ENCODE measurements at places on chromosomes 5 and 9.

DNA sequence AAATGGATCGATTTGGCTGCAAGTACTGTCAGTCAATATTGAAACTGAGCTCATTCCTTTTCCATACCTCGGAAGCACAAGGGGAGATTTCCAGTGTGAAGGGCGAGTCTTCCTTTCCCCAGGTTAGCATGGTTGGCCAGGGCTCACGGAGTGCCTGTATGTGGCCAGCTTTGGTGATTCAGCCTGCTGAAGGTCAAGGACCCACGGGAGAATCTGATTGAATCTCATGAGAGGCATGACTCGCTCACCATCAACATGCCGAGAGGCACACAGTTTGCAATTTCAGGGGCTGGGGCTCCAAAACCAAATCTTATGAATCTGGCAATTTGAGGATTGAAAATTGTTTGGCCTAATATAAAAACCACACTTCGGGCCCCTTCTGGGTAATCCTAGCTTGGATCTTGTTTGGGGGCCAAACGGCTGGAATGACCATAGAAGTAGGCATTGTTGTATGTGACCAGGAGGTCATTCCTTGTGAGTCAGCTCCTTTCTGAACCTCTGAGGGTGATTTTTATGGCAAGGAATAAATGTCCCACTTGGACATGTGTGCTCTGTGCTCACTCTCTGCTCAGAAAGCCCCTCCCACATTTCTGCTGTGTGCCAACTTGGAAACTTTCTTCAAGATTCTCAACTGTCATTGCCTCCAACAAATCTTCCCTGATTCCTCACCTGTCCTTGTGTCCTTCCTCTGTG is 69.8 kb downstream of the DOCK2 start:
- no peak for DNase-seq

DNA sequence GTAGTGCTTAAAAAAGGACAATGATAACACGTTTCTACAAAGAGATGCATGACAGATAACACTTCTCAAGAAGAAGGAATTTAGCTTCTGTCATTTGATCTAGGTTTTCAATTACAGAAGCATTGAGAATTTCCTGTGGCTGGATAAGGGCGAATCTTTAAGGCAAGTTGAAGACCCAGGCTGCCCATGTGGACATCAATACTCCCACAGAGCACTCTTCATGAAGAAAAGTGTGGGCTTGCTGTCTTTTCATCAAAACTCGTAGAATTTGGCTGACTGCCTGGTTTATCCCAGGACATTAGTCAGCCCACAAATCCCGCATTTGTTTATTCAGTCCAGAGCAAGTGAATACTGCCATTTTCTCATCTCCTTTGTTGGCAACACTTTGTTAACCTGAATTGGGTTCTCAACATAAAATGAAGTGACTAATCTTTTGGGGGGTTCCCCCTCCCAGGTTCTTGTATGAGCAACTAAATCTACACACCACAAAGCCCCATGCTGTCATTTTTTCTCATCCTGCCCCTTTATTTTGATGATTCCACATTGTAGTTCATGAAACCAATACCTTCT is 43.4 kb upstream of the CDKN2B start:
- no peak for DNase-seq

DNA sequence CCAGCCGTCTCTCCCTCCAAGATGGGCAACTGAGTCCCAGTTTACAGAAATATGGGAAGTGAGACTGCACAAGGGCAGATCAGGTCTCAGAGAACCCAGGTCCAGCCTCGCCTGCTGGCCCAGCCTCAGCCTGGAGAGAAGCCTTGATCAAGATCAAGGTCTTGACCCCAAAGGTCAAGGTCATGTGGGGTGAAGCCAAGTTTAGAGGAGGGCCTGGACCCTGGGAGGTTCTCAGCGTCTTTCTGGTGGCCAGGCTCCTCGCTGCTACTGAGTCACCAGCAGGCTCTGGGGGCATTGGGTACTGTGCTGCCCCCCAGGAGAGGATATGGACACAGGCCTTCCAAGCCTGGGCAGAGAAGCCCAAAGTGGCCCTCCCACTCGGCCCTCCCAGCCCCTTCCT is 8.8 kb downstream of the IPPK start:
- no peak for DNase-seq

GRCh38 chr5:180533845-180534244 is 39.7 kb downstream of the CNOT6 start:
- DNase-seq = no peak

- no peak for DNase-seq
Measured at GRCh38 chr9:95103871-95104580, 213.5 kb downstream of the FANCC start.

DNA sequence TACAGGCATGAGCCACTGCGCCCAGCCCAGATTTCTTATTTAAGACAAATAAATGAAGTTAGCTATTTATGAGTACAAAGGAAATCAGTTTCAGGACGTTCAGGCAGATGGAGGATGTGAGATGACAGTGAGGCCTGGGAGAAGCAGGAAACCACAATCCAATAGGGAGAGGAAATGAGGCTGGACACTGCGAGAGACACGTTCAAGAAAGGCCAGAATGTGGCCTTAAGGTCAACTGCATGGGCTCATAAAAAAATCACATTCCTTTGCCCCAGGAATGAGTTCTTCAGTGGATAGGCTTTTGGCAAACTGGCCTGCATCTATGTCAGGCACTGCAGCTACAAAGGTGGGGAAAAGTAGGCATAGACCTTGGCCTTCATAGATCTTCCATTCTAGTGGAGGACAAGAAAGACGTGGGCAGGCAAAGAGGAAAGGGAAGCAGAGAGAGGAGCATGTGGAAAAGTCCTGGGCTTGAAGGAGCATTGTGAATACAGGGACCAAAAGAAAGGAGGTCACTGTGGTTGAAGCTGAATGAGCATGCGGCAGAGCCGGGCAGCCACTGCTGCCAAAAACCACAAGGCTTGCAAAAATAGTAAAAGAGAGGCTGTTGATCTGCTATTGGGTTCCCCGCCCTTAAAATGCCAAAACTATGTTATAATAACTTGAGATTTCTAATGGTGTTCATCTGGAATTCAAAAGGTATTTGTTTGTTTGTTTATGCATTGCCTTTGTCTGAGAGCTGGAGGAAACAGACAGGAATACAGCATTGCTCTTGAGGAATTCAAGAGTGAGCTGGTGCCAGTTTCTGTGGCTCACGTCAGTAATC is 133.0 kb downstream of the GNA14 start:
- no peak for DNase-seq

DNA sequence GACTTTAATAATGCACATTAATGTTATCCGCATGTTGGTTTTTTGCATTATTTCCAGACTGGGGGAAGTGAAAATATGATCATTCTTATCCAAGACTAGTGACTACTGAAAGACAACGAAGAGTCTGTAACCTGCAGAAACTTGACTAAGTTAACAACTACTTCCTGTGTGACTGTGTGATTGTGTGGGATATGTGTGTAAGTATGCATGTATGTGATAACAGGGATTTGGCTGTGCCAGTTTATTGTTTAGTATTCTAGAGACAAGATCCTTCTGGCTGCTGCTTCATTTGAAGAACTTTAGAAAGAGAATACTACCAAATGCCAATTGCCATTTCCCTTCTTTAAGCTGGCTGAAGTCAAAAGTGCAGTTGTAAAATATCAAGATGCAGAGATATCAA is 375.7 kb upstream of the PRR16 start:
- DNase-seq = no peak

DNA sequence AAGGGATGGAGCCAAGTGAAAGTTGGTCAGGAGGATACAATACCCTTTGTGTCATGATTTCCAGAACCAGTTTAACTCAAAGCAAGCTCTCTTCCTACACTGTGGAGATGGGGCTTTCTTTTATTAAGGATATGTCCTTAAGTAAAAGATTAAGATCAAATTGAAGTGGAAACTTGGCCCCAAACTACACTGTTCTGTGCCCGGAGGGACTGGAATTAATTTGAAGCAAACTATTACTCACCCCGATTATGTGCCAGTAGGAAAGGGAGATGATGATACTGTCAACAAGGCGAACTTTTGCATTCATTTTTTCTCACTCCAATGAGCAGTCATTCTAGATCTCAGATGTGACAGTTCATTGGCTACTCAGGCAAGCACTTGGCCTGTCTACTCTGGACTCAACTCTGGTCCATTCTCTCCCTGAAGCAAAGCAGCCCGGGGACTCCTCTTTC is 186.7 kb downstream of the NTRK2 start:
- DNase-seq = no peak

GRCh38 chr9:121088576-121088975 is 13.8 kb downstream of the CNTRL start:
- DNase-seq = no peak

GRCh38 chr9:77731008-77731698 is 83.0 kb upstream of the GNA14 start:
- no peak for DNase-seq

DNA sequence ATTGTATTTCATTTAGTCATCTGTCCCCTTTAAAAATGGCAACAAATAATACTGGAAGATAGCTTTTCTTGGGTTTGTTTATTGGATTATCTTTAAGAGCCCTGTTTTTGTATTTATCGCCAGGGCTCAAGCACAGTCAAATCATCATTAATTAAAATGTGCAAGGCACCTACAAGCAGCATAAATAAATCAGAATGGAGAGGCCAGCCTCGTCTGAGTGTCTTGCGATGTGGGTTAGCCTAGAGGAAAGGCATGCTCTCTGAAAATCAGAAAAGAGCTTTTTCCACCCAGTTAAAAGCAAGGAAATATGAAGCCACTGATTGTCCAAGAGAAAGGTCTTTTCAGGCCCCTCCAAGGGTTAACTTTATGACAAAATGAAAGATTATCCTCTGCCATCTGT is 31.8 kb downstream of the ZFAND5 start:
- no peak for DNase-seq

DNA sequence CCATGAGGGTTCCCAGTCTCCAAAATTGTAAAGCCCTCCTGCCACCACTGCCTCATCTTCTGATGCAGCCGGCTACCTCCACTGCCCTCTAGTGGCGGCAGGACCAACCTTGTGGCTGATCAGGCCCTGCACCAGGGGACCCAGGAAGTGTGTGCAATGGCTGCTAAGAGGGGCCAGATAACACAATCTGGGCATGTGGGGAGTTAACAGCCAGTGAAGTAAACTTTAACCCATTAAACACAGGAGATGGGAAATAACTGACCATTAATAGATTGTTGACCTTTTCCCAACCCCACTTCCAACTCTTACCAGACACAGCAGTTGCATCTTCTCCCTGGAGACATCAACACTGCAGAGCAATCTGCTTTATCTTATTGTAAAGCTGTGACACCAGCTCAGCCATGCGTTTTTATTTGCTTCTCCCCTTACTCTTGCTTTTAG is 63.3 kb downstream of the FREM1 start:
- peak; percentile 50 for DNase-seq

DNA sequence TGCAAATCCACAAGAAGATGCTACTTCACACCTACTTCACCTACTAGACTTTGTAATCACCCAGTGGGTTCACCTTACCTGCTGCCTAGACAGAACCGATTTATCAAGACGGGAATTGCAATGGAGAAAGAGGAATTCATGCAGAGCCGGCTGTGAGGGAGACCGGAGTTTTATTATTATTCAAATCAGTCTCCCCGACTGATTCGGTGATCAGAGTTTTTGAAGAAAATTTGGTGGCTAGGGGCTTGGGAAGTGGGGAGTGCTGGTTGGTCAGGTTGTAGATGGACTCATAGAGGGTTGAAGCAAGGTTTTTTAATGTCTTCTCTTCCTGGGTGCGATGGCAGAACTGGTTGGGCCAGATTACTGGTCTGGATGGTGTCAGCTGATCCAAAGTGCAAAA is 23.4 kb downstream of the SFXN1 start:
- DNase-seq = no peak

DNA sequence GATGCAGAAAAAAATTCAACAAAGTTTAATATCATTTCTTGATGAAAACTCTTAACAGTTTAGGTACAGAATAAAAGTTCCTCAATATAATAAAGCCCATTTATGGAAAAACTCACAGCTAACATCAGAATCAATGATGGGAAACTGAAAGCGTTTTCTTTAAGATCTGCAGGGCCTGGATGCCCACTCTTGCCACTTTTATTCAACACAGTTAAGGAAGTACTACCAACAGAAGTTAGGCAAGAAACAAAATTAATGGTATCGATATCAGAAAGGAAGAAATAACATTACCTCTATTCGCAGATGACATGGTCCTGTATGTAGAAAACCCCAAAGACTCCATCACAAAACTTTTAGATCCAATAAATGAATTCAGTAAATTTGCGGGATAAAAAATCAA is 542.4 kb upstream of the RGMB start:
- no peak for DNase-seq

- DNase-seq = no peak
Measured at GRCh38 chr9:73166468-73166867, 14.8 kb downstream of the ANXA1 start.

DNA sequence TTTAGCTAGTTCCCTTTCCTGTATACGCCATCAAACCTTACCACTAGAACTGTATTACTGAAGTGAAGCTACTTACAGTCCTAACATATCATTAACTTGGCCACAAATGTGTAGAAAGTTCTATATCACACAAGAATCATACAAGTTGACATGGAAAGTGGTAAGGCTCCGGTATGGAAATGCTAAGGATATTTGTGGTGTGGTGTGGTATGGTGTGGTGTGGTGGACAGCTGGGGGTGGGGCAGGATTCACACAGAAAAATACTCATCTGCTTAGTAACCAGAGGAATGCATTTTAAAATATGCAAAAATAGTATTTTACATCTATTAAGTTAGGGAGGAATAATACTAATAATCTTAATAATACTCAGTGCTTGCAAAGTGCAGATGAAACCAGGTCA is 69.4 kb downstream of the TRPC7 start:
- no peak for DNase-seq

DNA sequence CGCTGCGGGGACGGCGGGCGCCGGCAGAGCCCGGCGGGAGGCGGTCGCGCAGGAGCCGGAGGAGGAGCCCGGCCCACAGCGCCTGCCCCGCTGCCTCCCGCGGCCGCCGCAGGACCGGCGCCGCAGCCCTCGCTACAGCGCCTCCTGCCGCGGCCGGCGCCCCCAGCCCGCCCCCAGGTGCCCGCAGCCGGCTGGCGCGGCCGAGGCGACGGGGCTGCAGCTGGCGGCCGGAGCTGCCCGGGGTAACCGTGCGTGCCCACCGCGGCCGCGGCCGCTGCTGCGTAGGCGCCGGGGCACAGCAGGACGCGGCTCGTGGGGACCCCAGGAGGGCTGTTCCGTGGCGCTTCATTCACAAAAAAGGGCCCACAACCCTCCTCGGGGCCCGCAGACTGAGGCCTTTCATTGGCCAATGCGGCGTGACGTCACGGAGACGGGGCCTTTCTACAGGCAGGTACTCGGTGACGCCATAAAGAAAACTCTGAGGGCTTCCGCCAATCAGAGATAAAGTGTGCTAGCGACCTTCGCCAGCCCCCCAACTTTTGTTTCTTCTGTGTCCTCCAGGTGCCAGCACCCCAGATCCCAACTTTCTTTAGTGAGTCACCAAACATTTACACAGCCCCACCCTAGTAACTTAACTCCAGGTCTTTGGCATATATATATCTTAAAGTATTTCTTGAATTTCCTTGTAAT is at the start of gene CDC14B:
Gene CDC14B (minus strand): TSS at position 353 of the 690 bp plus-strand sequence. CDS start 465 bp downstream, outside the sequence.
- peak; percentile 60 for DNase-seq

- DNase-seq = no peak
Measured at GRCh38 chr5:10762776-10763500, 1.9 kb upstream of the DAP start.

Data from COR-L47 (cell line).